ENCODE measurements at places on chromosomes 2 and 18.

DNA sequence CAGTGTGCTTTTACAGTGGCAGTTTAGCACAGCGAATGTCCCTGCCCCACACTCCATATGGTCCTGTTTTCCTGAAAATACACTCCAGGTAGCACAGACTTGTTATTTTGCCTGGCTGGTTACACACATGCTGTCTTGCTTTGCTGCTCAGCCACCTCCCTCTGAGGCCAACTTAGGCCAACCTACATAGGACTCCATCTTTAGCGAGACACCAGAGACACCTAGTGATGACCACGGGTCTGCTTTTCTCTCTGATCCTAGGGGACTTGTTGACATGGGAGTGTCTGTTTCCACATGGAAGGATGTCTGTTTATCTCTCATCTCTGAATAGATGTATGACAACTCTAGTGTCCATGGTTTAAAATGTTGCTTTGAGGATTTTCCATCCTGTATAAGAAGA lies 43.3 kb downstream of the PLEKHB2 start:
- DNase-seq = no peak

DNA sequence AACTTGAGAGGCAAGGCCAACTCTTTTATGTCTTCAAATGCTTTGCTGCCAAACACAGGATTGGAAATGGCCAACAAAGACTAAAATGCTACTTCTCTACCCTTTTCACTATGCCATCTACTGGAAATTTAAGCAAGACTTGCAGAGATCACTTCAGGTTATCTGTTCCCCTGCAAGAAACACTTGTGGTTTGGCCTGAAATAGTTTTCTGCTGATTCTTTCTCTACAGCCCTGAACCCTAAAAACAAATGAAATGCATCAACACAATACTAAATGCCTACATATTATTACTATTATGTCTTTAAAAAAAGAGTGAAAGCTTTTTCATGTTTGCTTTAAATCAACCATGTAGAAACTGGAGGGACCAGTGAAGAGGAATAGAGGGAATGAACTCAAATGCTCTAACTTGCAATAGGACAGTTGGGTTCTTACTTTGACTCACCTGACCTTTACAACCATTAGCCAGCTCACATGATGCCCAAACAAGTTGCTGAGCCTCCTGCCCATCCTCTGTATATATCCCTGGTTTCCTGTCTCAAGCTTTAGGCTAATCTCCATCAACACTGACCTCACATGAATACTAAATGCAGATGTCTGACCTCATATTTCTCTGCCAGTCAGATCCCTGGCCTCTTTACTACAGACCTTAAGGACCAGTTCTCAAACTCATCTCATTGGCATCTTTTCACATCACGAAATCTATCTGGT lies 17.5 kb upstream of the ADAM17 start:
- DNase-seq = no peak

GRCh38 chr2:161228511-161229240 lies 68.4 kb downstream of the TANK start:
- no peak for DNase-seq

- DNase-seq = no peak
Measured at GRCh38 chr2:7620255-7620654, 703.0 kb downstream of the RNF144A start.

DNA sequence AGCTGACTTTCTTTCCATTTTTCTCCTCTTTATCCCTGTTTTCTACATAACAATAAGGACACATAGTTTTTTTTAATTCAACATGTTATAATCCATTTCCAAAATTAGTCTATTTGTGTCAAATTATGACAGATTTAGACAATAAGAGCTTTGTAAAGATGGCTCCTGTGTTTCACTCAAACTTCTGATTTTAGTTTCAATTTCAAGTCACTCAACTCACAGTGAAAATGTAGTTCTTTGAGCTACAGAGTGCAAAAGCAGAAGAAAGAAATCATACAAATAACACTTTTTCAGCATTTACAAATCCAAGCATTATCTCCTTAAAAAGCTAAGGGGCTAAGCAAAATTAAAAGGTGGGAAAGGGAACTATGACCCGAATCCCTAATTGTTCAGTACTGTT lies 340.7 kb upstream of the TRIB2 start:
- no peak for DNase-seq

- DNase-seq = no peak
Measured at GRCh38 chr2:20176760-20177159, 48.2 kb downstream of the SDC1 start.

GRCh38 chr2:235727174-235727573 lies 233.3 kb downstream of the AGAP1 start:
- no peak for DNase-seq

- DNase-seq = no peak
Measured at GRCh38 chr2:144364944-144365738, 154.8 kb downstream of the ZEB2 start.

DNA sequence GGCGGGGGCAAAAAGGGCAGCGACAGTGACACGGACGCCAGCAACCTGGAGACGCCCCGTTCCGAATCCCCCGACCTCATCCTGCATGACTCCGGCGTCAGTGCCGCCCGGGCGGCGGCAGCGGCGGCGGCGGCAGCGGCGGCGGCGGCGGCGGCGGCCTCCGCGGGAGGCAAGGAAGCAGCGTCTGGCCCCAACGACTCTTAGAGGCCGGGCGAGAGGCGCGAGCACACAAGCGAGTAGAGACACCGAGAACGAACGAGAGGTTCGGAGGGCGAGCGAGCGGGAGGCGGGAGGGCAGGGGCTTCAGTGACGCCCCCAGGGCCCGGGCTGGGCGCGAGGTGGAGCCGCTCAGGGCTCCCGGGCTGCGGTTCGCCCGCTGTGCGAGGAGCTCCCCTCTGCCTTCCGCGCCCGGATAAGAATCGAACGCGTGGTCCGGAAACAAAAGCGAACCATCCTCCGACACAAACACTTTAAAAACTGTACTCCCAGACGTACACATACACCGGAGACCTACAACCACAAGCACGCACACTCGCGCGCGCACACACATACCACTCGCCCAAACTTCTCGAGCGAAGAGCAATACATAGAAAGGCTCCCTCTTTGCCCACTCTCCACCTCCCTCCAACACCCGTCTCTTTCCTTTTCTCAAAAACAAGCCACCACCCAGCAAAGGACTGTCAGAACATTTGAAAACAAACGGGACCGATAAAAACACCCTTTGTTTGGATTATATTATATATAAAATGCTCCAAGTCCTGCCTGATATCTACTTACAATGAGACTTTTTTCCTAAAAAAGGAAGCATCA lies 2.8 kb downstream of the SP9 start:
- no peak for DNase-seq

- DNase-seq = no peak
Measured at GRCh38 chr2:44063033-44063432, 67.2 kb upstream of the LRPPRC start.

DNA sequence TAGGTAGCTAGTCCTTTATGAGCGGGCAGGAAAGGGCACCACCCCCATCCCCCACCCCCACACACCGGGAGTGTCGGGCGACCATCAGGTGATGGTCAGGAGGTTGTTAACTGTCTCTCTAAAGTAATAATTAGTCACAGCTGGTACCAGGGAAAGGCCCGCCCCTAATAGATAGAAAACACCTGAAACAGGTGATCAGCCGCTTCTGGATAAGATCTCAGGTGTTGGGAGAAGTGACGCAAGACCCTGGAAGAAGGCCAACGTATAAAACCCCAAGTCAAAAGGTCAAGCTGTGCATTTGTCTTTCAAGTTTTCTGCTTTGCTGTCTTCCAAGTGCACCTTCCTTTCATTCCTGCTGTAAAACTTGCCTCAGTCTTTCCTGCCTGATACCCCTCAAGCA lies 59.6 kb upstream of the LINC00305 start:
- no peak for DNase-seq

GRCh38 chr18:74949611-74950010 lies 259.3 kb downstream of the PTGR3 start:
- DNase-seq = no peak

DNA sequence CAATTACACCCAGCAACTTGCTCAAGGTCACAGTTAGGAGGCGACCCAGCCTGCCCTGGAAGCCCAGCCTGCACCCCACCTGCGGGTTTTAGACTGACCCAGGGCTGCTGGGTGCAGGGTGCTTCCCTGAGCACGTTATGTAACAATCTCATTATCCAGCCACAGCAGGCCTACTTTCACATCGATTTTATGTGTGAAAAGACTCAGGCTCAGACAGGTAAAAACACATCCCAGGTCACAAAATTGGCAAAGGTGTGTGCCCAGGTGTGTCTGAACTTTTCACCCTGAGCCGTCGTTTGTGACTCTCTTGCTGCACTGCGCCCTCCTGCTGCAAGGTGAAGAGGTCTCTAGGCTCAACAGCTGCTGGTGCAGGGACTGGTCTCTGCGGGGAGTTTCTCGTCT lies 668.2 kb upstream of the HS6ST1 start:
- DNase-seq = no peak

GRCh38 chr2:45610281-45611019 lies 617 bp downstream of the SRBD1 start:
- no peak for DNase-seq

GRCh38 chr2:152729844-152730243 lies 11.4 kb downstream of the ARL6IP6 start:
- no peak for DNase-seq

GRCh38 chr2:188916736-188917135 lies 57.4 kb upstream of the COL3A1 start:
- DNase-seq = no peak

- no peak for DNase-seq
Measured at GRCh38 chr18:27413495-27414401, 228.6 kb upstream of the CHST9 start.

GRCh38 chr18:67331857-67332256 lies 184.7 kb downstream of the DSEL start:
- DNase-seq = no peak

- DNase-seq = no peak
Measured at GRCh38 chr2:237686659-237687136, 59.3 kb downstream of the LRRFIP1 start.

DNA sequence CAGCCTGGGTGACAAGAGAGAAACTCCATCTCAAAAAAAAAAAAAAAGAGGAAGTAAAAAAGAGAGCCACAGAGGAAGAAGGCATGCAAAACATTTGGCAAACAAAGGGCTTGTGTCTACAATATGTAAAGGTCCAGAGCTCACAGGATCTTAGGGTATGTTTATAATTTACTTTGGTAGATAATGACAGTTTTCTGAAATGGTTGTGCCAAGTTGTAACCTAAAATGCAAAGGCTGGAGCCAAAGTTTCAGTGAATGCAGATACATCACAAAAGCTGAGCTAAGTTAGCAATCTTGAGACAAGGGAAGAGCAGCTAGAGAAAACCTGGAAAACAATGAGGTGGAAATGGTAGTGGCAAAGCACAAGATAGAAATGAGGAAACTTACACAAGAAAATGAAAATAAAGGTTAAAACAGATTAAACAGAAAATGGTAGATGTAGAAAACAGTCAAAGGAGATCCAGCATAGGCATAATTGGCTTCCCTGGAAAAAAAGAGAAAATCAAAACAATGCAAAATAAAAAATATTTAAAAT lies 77.5 kb upstream of the HK2 start:
- DNase-seq = no peak

DNA sequence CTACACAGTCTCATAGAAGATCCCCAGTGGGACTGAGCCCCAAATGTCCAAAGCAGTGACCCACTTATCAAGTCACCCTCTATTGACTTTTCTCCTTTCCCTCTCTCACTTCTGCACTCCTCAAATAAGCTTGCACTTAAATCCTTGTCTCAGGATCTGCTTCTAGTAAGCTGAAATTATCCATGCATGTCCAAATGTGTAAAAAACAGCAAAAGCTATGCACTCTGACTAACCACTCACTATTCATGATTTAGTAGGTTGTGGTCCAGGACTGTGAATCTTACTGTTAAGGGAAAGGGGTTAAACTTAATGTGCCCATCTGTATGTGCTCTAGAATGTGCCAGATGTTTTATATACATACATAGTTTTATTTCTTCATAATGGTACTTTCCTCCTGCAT lies 115.4 kb downstream of the SCG2 start:
- no peak for DNase-seq

GRCh38 chr2:230262246-230262645 lies 36.7 kb downstream of the SP140 start:
- no peak for DNase-seq

GRCh38 chr2:212940816-212941215 lies 210.6 kb downstream of the IKZF2 start:
- DNase-seq = no peak

DNA sequence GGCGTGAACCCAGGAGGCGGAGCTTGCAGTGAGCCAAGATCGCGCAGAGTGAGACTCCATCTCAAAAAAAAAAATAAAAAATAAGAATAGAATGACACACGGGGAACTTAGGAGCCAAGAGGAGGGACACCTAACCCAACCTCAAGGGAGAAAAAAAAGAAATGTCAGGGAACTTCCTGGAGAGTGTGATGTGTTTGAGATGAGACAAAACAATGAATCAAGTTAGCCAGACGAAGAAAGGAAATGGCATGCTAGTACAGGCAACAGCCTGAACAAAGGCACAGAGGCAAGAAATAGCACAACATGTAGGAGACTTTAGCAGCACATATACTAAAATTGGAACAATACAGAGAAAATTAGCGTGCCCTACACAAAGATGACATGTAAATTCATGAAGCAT lies 36.7 kb upstream of the PAPOLG start:
- DNase-seq = no peak

DNA sequence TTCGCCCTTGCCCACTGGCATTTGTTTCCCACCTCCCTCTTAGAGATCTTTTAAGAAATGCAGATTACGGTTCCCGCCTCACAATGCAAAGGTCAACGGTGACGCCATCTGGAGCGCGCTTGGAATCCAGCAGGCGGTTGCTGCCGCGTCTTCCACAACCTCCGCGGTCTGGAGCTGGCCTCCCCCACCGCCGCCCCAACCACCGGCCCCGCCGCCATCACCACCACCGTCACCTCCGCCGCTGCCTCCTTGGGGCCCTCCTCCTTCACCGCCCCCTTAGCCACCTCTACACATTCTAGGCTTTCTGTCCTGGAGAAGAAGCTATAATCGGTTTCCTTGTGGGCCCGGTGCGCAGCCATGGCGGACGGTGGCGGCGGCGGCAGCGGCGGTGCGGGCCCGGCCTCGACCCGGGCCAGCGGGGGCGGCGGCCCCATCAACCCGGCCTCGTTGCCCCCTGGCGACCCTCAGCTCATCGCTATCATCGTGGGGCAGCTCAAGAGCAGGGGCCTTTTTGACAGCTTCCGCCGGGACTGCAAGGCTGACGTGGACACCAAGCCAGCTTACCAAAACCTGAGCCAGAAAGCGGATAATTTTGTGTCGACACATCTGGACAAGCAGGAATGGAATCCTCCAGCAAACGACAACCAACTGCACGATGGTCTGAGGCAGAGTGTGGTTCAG lies at the start of gene BOD1L2:
Gene BOD1L2, plus strand, starts transcription at position 132 of the 681 bp plus-strand sequence. Its CDS starts 226 bp downstream, at position 358.
- DNase-seq = no peak

DNA sequence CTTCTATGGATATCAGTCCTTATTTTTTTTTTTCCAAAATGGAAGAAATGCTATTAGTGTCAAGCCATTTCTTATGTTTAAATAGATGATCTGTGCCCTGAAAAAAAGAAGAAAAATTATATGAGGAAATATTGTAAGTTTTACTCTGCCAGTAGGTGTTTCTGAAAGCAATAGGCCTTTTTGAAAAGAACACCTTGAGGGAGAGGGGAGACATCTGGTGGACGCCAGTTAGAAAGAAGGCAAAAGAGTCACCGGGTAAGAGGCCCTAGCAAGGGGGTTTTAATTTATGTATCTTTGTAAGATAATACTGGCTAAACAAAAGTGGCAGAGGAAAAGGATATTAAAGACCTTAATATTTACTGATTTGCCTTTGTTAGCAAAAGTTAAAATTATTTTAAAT lies 56.1 kb downstream of the DYNAP start:
- DNase-seq = no peak

GRCh38 chr2:168114619-168115018 lies 132.8 kb downstream of the STK39 start:
- DNase-seq = no peak

All from memory B cell (primary cell).